ENCODE measurements at places on chromosomes 4 and X.

DNA sequence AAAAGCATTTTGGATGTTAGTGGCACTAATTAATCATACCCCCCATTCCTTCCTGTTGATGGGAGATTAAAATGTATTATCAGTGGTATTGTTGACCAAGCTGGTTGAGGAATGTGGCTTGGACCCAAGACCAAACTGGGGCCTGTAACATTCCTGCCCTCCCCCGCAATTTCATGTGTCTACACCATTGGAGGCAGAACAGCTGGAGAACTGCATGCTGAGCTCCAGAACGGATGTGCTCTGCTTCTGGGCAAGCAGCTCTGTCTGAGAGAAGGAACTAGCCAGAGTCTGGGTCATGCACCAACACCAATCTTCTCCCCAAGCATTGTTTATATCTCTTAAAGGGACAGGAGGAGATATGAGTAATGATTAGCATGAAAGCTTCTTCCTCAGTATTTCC, 185.5 kb downstream of the CEP135 start:
- DNase-seq, result no peak

DNA sequence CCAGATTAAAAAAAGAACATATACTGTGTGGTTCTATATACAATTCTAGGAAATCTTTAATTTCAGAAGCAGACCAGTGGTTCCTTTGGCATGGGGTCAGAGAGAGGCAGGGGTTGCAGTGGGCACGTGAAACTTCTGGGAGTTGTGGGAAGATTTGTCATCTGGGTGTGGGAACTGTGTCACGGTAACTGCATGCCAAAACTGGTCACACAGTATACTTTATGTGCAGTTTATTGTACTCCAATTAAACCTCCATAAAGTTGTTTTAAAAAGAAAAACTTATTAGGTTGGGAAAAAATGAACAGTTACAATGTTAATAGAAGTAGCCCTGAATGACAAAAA, 26.7 kb upstream of the STS start:
- no peak for DNase-seq

- DNase-seq, result no peak
Measured at GRCh38 chr4:159282944-159283343, 180.1 kb downstream of the RAPGEF2 start.

DNA sequence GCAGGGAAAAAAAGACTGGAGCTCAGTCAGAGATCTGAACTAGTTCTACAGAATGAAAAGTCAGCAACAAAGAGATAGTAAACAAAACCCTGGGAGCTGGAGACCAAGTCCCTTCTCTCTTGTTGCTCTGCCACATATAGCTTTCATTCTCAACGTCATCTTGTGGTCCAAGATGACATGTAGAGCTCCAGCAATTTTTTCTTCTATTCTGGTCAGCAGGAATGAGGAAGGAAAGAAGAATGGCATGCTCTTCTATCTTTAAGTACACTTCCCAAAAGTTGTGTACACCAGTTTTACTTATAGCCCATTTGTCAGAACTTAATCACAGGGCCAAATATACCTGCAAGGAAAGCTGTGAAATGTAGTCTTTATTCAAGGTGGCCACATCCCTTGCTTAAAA, 45.6 kb downstream of the RAP2C start:
- no peak for DNase-seq

DNA sequence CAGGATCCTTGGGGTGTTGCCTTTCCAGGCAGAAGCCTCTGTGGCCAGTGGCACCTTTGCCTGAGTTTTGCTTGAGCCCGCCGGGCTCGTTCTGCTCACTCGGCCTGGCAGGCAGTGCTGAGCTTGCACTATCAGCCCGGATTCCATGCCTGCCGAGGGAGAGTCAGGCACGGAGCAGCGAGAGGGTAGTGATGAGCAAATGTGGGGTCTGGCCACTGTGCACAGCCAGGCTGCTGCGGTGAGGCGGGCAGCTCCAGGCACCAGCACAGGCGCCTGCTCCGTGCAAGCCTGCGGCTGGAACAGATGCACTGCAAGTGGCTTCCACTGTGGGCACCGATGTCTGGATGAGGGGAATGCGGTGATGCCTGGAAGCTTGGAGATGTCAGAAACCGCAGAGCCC, 619.2 kb downstream of the RAPGEF2 start:
- no peak for DNase-seq

GRCh38 chrX:71438750-71439149, 72.6 kb downstream of the TAF1 start:
- no peak for DNase-seq

DNA sequence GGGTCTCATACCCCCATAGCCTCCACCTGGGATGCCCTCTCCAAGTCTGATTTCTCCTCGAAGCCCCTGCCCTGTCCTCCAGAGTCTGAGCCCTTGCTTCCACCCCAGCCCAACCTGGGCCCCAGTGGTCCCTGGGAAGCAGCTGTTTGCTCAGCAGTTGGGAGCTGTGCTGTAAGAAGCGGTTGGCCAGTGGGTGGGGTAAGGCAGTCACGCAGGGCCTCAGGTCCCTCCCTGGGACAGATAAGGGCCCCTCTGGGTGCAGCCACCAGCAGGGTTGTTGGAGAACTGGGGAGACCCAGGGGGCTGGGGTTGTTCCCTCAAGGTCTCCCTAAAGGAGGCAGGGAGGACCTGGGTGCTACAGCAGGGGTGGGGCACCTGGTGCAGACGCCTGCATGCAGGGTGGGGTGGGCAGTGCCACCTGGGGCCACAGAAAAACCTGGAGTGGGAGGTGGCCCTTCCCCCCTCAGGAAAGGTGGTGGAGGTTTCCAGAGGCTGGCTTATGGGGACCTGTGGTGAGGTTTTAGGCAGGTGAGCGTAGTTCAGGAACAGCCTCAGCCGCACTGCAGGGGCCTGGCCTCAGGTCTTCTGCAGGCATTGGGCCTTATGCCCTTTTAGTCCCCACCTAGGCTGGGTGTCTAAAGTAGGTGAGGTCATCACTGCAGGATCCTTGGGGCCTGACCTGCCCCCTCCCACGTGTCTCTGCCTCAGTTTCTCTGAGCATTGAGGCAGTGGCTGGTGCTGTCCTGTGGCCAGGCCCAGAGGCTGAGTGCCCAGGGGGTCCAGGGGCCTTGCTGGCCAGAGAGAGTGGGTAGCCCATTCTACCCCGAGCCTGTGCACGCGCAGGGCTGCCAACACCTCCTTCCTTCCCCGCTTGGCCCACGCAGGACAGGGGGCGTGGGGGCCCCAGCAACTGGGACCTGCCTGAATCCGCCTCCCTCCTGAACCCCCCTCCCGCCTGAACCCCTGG, 3.1 kb upstream of the SLC26A1 start:
- no peak for DNase-seq

All from GM04503 (cell line).